Activated naive CD8-positive, alpha-beta T cell treated with anti-CD3 and anti-CD28 coated beads for 36 hours (primary cell): ENCODE measurements at places on chromosomes 13 and 19. TPM values are rescaled to one million over a fixed set of nuclear protein-coding genes. Genes with fewer than 3 reads are reported as not detected.

DNA sequence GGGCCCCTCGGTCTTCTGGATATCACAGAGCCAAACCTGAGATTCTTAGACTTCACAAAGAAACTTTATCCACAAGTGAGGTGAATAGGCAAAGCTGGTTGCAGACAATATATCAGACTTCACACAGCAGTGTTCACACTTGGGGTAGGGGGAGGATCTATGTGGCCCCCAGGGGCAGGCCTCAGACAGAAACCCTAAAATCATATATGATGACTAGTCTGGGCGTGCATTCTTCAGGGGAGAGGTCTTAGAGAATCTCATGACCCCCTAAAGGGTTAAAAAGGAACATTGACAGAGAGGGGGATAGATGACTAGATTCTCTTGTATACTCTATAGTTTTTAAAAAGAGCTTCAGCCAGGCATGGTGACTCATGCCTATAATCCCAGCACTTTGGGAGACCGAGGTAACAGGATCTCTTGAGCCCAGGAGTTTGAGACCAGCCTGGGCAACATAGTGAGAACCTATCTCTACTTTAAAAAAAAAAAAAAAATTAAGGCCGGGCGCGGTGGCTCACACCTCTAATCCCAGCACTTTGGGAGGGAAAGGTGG is 2.8 kb downstream of the TYROBP start:
- no peaks in the 10 kb centered on the region for H3K27me3 ChIP-seq
- no peak for DNase-seq
- H3K4me3 ChIP-seq, result no peak overlapping the region
- peak overlapping the region; percentile 90 for H3K27ac ChIP-seq
- H3K4me1 ChIP-seq, result peaks cover 53% of the 10 kb centered on the region
- H3K36me3 ChIP-seq, result peaks cover 3% of the 10 kb centered on the region

The PSG1 gene
- not detected for total RNA-seq

The ERFL gene
- total RNA-seq, result 1.1 TPM

DNA sequence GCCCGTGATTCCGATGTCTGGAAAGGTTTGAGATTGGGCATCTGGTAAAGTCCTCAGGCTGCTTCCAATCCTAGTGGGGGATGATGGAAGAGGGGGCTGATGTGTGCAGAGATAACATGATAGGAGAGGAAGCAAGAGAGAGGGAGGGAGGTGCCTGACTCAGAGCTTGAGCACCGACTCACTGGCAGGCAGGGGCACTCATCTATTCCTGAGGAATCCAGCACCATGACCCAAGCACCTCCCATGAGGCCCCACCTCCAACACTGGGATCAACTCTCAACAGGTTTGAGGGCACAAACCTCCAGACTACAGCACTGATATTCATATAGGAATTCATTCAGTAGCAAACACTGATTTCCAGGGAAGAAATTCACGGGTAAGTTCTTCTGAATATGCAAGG is 5.6 kb upstream of the SIGLEC9 start:
- DNase-seq, result no peak
- H3K4me1 ChIP-seq, result peaks cover 51% of the 10 kb centered on the region
- no peaks in the 10 kb centered on the region for H3K36me3 ChIP-seq
- H3K4me3 ChIP-seq, result no peak overlapping the region
- no peak overlapping the region for H3K27ac ChIP-seq

The INSR gene
- 1.4 TPM for total RNA-seq

DNA sequence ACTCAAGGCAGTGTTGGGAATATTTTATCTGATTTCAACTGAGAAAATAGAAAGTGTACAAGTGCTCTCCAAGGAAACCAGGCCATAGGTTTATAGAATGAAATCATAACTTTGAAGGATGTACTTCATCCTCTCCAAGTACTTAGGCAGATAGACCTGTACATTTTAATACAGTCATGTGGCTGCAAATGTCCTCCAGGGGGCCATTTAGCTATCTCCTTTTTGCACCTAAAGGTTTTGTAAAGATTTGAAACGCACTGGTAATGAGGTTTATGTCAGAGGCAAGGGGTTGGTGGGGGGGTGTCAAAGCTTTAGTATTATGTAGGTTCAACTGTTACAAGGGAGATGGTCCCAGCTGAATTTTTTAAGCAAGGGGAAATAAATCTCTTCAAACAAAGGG is 364.4 kb downstream of the DCT start:
- H3K4me1 ChIP-seq, result no peaks in the 10 kb centered on the region
- H3K27ac ChIP-seq, result no peak overlapping the region
- no peaks in the 10 kb centered on the region for H3K27me3 ChIP-seq
- no peak overlapping the region for H3K4me3 ChIP-seq

GRCh38 chr13:32203221-32203620 is 111.9 kb downstream of the ZAR1L start:
- DNase-seq, result no peak
- H3K4me1 ChIP-seq, result no peaks in the 10 kb centered on the region
- H3K4me3 ChIP-seq, result no peak overlapping the region
- no peak overlapping the region for H3K27ac ChIP-seq
- H3K27me3 ChIP-seq, result no peaks in the 10 kb centered on the region

DNA sequence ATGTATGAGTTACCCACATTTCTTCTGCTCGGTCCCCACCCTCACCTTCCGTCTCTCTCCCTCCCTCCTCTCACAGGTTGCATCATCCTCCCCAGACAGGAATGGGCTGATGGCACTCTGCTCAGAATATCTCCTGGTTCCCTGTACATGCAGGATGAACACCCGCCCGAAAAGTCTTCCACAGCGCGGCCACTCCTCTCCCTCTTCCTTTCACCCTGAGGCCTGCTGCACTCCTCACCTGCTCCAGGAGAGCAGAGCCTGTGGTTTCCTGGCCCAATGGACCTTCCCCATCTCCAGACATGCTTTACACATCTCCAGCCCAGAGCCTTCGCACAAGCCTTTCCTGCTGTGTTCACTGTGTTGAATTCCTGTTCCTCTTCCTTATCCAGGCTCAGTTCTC is 40.9 kb downstream of the GSX1 start:
- no peak overlapping the region for H3K27ac ChIP-seq
- DNase-seq, result no peak
- no peak overlapping the region for H3K4me3 ChIP-seq
- peaks cover 47% of the 10 kb centered on the region for H3K27me3 ChIP-seq

DNA sequence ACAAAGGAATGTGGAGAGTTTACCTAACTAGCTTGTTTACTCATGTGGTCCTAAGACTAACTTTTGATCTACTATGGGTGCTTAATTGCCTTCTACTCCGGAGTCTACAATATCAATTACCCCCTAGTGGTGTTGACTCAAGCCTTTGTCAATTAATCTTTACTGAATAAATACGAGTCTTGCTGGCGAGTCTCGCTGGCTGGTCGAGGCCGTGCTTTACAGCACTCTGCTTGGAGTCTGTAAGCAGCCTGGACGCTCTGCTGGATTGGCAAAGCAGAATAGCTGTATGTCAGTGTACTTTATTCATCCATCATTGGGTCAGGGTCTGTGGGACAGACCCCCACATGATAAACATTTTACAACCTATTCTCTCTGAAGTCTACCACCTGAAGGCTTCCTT is 9.9 kb upstream of the SPART start:
- H3K27me3 ChIP-seq, result no peaks in the 10 kb centered on the region
- H3K4me1 ChIP-seq, result peaks cover 2% of the 10 kb centered on the region

DNA sequence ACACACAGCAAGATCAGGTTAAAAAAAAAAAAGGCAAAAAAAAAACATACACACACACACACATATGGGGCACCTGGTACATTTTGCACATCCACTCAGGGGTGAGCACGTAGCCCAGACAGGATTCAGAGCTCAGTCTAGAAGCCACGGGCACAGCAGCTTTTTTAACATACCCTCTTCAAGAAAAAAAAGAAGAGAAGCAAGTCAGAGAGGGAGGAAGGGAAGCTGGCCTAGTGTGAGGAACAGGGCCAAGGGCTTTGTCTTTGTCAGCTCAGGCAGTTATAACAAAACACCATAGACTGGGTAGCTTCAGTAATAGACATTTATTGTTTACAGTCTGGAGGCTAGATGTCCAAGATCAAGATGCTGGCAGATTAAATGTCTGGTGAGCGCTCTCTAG is 2.3 kb upstream of the TPM4 start:
- peak overlapping the region; percentile 72 for H3K27ac ChIP-seq
- no peak for DNase-seq
- no peak overlapping the region for H3K4me3 ChIP-seq

DNA sequence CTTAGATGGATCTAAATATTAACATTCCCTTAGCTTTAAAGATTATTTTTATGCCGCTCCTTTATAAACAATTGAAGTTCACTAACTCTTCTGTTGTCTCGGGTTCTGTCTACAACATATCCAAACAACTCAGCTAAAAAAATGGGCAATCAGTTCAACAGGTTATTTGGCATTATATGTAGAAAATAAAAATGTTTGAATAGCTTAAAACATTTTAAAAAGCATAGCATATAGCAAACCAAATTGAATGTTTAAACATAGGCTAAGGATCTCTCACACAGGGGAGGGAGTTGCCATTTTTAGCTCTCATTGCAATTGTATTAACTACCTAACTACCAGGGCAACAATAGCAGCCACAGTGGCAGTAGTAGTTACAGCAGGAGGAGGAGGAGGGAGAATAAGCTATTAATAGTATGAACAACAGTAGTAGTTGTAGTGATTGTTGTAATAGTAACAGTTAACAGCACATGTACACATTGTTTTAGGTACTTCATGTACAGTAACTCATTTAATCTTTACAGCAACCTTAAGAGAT is 404.2 kb downstream of the KCNRG start:
- H3K27ac ChIP-seq, result no peak overlapping the region
- H3K27me3 ChIP-seq, result peaks cover 4% of the 10 kb centered on the region
- no peak overlapping the region for H3K4me3 ChIP-seq
- DNase-seq, result no peak

DNA sequence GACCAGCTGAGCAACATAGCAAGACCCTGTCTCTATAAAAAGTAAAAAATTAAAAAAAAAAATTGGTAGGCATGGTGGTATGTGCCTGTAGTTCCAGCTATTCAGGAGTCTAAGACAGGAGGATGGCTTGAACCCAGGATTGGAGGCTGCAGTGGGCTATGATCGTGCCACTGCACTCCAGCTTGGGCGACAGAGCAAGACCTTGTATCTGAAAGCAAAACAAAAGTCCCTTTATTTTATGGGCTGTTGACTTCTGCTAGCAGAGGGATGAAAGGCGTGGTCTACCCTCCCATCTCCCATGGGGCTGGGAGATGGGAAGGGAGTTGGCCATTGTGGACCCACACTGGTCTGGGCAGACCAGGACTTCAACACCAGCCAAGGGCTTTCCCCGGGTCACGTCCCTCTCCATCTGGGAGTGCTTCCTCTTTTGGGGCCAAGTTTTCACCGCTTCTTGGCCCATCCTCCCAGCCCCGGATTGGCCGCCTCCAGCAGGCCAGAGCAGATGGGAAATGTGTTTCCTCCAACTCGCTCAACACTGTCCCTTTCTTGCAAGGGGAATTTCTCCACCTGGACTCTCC is 2.2 kb upstream of the TNFSF9 start:
- H3K36me3 ChIP-seq, result no peaks in the 10 kb centered on the region
- H3K27ac ChIP-seq, result no peak overlapping the region
- H3K4me1 ChIP-seq, result peaks cover 19% of the 10 kb centered on the region
- H3K27me3 ChIP-seq, result peaks cover 31% of the 10 kb centered on the region
- no peak overlapping the region for H3K4me3 ChIP-seq

- H3K27me3 ChIP-seq, result peaks cover 50% of the 10 kb centered on the region
- H3K36me3 ChIP-seq, result no peaks in the 10 kb centered on the region
- no peak for DNase-seq
- H3K27ac ChIP-seq, result no peak overlapping the region
Measured at GRCh38 chr19:9967326-9967725, 31.0 kb upstream of the OLFM2 start.

The NBEA gene
- total RNA-seq, result 0.42 TPM

DNA sequence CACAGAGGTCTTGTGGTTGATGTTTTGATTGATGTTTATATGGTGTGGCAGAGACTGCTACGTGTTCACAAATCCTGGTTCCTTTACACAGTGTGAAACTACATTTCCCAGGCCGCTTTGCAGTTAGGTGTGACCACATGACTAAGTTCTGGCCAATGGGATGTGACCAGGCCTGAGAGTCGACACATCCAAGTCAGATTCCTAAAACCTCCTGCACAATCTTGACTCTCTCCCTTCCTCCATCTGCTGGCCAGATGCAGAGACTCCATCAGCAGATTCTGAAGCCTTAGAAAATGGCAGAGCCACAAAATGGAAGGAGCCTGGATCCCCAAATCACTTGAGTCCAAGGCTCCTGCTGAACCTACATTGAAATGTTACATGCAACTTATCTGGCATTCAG is 12.6 kb downstream of the CD37 start:
- H3K4me3 ChIP-seq, result no peak overlapping the region
- peaks cover 2% of the 10 kb centered on the region for H3K4me1 ChIP-seq
- no peak overlapping the region for H3K27ac ChIP-seq
- H3K36me3 ChIP-seq, result no peaks in the 10 kb centered on the region

DNA sequence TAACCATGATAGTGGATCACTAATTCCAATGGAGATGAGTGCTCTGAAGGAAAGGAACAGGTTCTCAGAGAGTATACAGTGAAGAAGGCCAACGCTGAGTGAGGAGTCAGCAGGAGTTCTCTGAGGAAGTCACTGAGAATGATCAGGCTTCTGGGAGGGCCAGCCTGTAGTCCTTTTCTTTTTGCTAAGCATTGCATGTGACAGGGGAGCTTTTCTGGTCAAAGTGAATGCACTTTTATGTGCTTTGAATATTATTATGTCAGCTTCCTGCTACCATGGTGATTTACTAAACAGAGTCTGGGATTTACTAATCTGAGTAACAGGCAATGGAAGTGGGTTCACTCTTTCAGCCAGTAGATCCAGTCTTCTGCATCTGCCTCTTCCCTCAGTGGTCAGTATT is 81.1 kb upstream of the SERP2 start:
- no peak overlapping the region for H3K4me3 ChIP-seq
- no peak overlapping the region for H3K27ac ChIP-seq
- peaks cover 20% of the 10 kb centered on the region for H3K4me1 ChIP-seq
- H3K27me3 ChIP-seq, result peaks cover 8% of the 10 kb centered on the region
- DNase-seq, result no peak

The PLVAP gene
- total RNA-seq, result not detected

- DNase-seq, result peak; percentile 17
- H3K4me3 ChIP-seq, result peak within 1 kb of the TSS; percentile 86
- peaks cover 47% of the 10 kb centered on the region for H3K4me1 ChIP-seq
- peak within 1 kb of the TSS; percentile 11 for H3K27ac ChIP-seq
Measured at GRCh38 chr13:45851171-45851921, at the start of gene SIAH3. SIAH3 (minus strand) TSS chr13:45851753; CDS start chr13:45851629, 124 bp downstream.

The PLK5 gene
- total RNA-seq, result not detected

DNA sequence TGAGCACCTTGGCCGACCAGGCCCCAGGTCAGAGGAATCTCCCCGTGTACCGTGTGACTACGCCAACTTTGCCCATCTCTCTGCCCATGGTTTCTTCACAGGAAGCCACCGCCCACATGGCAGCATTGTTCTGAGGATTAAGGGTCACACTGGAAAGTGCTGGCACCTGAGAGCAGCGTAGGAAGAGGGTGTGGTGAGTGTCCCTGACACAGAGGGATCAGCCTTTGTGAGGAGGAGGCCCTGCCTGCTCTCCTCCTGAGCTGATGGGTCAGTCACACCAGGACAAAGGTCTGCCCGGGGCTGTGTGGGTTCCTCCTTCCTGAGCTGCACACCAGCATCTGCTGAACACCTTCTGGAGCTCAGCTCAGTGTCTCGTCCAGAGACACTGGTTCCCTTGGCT is 32.2 kb upstream of the SLC15A1 start:
- H3K4me3 ChIP-seq, result no peak overlapping the region
- peaks cover 2% of the 10 kb centered on the region for H3K36me3 ChIP-seq
- H3K4me1 ChIP-seq, result no peaks in the 10 kb centered on the region

- H3K4me3 ChIP-seq, result no peak overlapping the region
- no peak for DNase-seq
- H3K4me1 ChIP-seq, result peaks cover 4% of the 10 kb centered on the region
- H3K36me3 ChIP-seq, result peaks cover 5% of the 10 kb centered on the region
- no peaks in the 10 kb centered on the region for H3K27me3 ChIP-seq
Measured at GRCh38 chr13:77038907-77039480, 12.0 kb upstream of the FBXL3 start.
